ENCODE measurements at places on chromosomes 12 and 14.
A peak's percentile ranks its signal among the peaks of the same experiment; 100 is the strongest.

DNA sequence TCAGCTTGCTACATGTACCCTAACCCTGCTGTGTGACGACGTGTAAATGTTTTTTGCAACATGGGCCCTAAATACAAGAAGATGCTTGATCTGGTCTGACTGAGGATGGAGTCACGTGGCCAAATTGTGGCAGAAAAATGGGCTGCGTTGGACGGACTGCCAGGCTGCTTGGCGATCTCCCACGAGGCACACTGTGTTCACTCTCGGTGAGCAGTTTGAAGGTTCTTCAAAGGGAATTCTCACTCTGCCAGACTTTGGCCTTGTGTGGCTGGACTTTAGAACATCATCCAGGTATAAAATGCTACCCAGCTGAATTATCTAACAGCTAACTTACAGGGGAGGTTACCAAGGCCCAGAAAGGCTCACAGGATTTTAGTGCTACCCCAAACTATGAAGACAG, 85.1 kb downstream of the KDM2B start:
- DNase-seq = no peak

DNA sequence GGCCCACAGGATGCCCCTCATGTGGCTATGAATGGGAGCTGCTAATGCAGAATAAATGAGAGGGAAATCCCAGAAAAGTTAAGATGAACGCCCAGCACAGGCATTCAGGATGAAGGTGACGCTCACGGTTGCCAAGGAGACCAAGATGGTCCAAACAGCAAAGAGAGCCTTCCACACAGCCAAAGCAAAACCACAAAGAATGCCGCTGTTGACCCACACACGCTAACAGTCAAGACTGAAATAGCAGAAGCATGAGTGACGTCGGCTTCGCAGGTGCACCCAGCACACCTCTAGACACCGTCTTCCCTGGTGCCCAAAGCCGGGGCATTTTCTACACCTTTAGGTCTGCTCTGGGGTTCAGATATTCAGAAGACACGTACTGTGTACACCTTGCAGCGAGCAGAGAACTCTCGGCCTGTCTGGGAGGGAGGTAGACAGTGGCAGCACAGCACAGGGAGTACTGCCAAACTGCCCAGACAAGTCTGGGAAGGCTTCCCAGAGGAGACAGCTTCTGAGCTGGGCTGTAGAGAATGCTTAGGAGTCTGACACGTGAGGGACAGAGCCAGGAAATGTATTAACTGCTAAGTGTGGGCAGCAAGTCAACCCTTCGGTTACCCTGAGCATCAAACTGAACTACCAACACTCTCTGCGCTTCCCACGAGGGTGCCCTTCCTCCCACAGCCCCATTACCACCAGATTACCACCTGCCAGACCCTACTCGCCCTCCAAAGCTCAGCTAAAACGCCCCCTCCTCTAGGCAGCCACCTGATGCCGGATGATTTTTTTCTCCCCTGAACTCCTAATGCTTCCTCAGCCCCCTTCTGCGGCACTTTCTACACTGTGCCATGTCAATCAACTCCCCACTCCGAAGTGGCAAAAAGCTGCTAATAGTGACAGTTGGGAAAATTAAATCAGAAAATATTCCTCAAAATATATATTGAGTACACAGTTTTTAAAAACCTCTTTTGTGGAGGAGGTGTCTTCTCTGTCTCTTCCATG, 50.1 kb downstream of the CCDC88C start:
- no peak for DNase-seq

- DNase-seq = no peak
Measured at GRCh38 chr12:14387219-14387871, 21.9 kb downstream of the ATF7IP start.

GRCh38 chr14:33249233-33249820, 310.6 kb downstream of the NPAS3 start:
- DNase-seq = no peak

GRCh38 chr12:103840462-103840875, 565 bp downstream of the NT5DC3 start:
- DNase-seq = peak; percentile 46

GRCh38 chr14:22843123-22843925, 6.9 kb downstream of the MMP14 start:
- peak; percentile 21 for DNase-seq

GRCh38 chr12:49555631-49556390, 12.1 kb downstream of the MCRS1 start:
- no peak for DNase-seq

All from ovary (tissue), 10 donors.